ENCODE measurements at places on chromosomes 7 and 10.

DNA sequence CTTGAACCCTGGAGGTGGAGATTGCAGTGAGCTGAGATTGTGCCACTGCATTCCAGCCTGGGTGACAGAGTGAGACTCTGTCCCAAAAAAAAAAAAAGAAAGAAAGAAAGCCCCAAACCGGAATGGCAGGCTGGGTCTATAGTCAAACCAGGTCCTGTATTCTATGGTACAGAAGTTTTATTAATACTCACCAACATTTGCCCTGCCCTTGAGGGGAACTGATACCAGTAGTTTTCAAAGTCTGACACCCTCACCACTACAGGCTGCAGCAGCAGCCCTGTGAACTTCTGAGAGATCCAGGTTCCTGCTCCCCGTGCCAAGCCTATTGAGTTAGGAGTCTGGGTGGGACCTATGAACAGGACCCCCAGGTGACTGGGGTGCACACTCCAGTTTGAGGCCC is 80.6 kb downstream of the RGS10 start:
- DNase-seq, result no peak

- peak; percentile 55 for DNase-seq
Measured at GRCh38 chr10:11017000-11017569, 587 bp upstream of the CELF2 start.

DNA sequence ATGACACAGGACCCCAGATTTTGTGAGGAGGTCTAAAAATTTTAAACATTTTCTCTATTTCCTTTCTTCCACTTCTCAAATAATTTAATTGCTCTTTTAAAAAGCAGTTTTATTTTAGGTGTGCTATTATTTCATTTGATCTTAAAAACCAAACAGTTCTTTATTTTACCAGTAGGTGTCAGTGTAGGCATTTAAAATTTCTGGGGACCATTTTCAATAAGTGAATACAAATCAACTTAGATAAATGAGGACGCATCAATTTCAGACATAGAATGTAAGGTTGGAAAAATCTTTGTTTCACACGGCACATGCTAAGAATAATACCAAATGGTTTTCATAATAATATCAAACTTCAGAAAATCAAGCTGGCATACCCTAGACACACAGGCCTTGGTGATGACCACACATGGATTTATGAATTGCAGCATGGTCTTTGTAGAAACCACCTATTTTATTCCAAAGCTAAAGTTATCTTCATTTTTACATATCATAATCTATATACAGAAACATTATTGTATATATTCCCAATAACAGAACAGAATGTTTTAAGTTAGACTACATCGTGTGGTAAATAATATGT is 127.6 kb upstream of the SLC26A5 start:
- DNase-seq, result peak; percentile 43

DNA sequence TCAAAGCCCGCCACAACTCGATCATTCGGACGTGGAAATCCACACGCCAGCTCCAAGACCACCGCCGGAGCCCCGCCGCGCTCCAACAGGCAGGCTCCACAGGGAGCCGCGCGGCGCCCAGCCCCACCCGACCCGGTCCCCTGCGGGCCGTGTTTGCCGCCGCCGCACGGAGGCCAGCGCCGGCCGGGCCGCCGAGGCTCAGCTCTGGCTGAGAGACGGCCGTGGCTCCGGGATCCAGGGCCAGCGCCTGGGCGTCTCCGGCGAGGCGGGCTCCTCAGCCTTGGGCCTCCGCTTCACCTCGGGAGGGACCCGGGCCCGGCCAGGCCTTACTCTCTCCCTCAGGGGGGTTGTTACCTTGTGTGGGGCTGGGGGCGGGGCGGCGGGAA is 333 bp downstream of the SMNDC1 start:
- no peak for DNase-seq

GRCh38 chr10:103452506-103453230 is 498 bp upstream of the CALHM2 start:
- no peak for DNase-seq
